Activated naive CD4-positive, alpha-beta T cell (primary cell): ENCODE measurements at places on chromosomes 1 and 21.

DNA sequence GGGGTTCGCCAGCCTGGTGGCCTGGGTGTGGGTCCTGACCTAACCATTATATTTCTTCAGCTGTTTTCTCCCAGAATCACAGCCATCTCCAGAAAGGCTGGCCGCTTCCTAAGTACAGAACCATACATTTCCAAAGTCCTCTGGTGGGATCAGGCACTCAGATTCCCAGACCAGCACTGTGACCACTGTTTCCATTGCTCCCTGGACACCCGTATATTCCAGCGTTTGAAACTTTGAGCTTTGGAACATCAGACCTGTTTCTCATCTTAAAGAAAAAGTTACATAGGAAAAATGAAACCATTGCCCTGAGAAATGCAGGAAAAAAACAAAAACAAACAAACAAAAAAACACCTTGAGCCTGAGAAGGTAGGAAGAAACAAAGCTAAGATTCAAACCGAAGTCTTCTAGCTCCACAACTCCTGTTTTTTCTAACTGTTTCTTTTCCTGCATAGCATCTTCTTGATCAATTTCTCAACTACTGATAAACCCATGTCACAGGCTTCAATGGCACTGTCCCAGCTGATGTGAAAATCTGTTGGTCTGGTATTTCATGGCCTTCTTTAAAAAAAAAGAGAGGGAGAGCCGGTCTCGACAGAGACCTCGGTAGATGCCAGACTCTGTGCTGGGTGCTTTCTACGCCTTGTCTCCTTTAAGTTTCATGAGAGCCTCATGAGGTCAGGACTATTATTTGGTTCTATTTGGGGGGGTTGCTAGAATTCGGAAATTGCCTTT, 221.3 kb downstream of the TOMM20 start:
- DNase-seq, result no peak

GRCh38 chr1:114114185-114115094, 39.2 kb downstream of the SYT6 start:
- no peak for DNase-seq

GRCh38 chr1:44676484-44677200, 2.1 kb downstream of the ARMH1 start:
- DNase-seq, result no peak

DNA sequence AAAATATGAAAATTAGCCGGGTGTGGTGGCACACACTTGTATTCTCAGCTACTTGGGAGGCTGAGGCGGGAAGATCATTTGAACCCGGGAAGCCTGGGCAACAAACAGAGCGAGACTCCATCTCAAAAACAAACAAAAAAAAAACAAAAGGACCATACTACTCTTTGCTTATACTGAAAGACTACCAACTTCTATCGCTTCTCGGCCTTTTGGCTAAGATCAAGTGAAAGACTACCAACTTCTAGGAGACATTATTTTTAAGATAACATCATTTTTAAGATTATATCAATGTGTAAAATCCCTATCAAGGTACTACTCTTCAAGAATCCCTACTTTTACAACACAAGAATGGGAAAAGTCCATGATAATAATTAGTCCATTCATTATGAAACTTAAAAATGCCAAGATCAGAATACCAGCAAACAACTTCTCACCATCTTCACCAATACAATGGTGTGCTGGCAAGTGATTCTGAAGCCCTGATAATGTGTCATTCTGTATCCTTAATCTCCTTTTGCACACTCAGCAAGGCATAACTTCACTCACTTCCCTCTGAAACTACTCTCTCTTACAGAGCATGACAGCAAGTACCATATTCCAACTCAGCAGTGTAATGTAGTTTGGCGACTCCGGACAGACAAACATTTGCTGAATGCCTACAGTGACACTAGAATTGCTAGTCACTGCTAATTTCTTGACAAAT, 1.7 kb downstream of the PTP4A2 start:
- no peak for DNase-seq

GRCh38 chr1:32858136-32858535, 12.6 kb downstream of the FNDC5 start:
- no peak for DNase-seq
